ENCODE measurements at places on chromosomes 6 and 20.

GRCh38 chr6:135210632-135211305, 29.7 kb downstream of the MYB start:
- DNase-seq, result no peak

DNA sequence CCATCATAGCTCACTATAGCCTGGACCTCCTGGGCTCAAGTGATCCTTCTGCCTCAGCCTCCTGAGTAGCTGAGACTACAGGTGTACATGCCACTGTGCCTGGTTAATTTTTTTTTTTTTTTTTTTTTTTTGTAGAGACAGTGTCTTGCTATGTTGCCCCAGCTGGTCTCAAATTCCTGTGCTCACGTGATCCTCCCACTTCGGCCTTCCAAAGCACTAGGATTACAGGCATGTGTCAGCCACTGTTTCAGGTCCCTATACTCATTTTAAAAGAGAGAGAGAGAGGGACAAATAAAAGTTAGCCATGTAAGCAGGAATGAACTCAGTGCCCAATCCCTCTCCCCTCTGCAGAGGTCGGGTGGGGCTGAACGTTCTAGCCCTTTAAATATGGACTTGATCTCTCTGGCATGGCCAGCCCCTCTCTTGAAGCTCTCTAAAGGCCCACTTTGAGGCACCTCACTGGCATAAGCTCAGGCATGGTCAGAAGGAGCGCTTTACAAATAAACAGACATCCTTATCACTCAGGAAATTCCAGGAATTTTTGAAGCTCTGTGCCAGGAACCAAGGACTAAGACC, 9.0 kb upstream of the SERPINB1 start:
- DNase-seq, result peak; percentile 25

DNA sequence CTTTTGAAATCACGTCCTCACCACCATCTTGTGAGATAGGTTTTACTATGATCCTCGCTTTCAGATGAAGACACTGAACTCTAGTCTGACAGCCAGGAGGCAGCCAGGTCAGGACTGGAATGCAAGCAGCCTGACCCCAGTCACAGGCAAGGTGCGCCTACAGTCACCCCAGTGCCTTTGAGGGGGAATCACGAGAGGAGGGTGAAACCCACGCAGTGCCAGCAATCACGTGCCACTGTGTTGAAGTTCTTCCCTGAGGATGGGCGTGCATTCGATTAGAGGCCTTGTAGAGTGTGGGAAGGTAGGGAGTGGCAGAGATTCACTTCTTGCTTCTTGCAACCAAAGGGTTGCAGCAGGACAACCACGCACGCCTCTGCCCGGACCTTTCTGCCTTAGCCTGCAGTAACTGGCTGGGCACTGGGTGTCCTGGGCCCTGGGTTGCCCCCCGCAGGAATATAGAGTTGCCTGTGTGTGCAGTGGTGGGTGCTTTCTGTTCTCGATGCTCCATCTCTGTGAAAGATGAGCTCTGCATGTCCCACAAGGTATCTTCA, 33.7 kb upstream of the IRF4 start:
- DNase-seq, result no peak

GRCh38 chr6:98824162-98824901, 10.0 kb upstream of the POU3F2 start:
- DNase-seq, result no peak

GRCh38 chr20:48153523-48153922, 368.2 kb upstream of the SULF2 start:
- DNase-seq, result no peak

- no peak for DNase-seq
Observed at GRCh38 chr6:31525932-31526591, 2.7 kb upstream of the MCCD1 start.

GRCh38 chr6:24666097-24666640, 530 bp downstream of the TDP2 start:
- DNase-seq, result no peak

- no peak for DNase-seq
Observed at GRCh38 chr20:40925829-40926510, 102.7 kb upstream of the TOP1 start.

DNA sequence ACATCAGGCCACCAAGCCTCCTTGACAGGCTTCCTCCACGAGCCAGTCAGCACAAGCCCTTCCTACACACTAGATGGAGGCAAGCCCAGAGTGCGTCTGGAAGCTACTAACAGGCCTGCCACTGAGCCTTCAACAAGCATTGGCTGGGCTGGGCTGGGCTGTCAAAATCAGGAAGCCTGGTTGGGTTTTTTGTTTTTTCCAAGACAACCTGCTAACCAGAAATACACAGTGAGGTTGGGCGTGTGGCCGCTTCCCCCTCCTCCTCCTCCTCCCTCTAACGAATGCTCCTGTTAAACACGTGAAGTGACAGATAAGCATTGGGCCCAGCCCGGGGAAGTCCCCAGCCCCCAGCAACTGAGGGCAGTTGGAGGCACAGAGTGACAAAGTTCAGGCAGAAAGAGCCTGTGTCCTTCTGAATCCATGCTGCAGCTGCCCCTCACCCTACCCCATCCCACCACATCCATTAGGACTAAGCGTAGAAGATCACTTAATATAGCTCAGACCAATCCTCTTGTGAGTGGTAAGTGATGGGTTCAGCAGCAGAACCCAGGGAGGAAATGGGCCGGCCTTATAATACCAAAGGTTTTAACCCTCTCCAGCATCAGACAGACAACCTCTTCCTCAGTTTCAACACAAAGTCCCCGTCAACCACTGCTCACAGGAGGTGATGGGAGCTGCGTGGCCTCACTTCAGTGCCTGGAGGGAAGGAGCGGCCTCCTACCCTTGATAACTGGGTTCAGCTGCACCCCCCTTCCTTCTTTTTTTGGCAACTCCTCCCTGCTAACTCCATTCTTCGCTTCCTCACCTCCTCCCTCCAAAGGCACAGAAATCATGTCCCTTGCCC, 1.1 kb downstream of the NFATC2 start:
- no peak for DNase-seq

DNA sequence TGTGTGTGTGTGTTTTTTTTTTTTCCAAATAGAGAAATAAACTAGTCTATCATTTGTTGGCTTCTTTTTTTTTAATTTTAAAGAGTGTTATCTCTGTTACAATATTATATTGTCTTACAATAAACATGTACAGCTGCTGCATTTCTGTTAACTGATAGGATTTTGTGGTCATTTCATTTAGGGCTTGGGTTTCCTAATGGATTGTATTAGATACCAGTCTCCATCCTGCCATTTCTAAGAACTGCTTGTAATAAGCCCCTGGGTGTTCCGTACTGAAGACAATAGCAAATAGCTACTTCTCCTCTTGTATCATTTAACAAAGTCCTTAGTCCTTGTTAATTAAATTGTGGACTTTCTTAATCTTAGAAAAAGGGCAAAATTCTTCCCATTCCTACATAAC, 45.7 kb downstream of the SOBP start:
- DNase-seq, result no peak

GRCh38 chr6:140537211-140537610, 1162.8 kb upstream of the CITED2 start:
- DNase-seq, result no peak

GRCh38 chr6:138815797-138816528, 20.1 kb downstream of the ECT2L start:
- DNase-seq, result peak; percentile 65

- no peak for DNase-seq
Observed at GRCh38 chr6:39760226-39760952, 31.8 kb upstream of the DAAM2 start.

- DNase-seq, result no peak
Observed at GRCh38 chr6:56540232-56541029, 102.3 kb downstream of the DST start.

DNA sequence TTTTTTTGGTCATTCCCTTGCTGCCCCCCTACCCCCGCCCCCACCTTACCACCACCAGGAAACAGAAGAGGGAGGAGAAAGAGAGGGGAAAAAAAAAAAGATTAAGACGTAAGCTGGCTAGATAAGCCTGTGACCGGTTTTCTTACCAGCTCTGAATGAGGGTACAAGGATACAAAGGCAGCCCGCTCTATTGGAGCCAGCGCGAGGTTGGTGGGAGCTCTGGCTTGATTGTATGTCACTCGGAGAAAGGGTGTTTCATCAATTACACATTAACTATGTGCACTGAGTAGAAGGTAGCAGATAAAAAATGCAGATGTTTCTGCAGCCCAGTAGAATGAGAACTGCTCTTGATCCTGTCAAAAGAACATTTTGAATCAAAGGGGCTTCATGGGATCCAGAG, 28.6 kb upstream of the OLIG3 start:
- DNase-seq, result no peak

- no peak for DNase-seq
Observed at GRCh38 chr20:61886721-61887595, 178.7 kb downstream of the TAF4 start.

- DNase-seq, result peak; percentile 11
Observed at GRCh38 chr20:208942-209566, 18.0 kb upstream of the DEFB129 start.

- no peak for DNase-seq
Observed at GRCh38 chr6:74368746-74369145, 672.7 kb downstream of the CD109 start.

DNA sequence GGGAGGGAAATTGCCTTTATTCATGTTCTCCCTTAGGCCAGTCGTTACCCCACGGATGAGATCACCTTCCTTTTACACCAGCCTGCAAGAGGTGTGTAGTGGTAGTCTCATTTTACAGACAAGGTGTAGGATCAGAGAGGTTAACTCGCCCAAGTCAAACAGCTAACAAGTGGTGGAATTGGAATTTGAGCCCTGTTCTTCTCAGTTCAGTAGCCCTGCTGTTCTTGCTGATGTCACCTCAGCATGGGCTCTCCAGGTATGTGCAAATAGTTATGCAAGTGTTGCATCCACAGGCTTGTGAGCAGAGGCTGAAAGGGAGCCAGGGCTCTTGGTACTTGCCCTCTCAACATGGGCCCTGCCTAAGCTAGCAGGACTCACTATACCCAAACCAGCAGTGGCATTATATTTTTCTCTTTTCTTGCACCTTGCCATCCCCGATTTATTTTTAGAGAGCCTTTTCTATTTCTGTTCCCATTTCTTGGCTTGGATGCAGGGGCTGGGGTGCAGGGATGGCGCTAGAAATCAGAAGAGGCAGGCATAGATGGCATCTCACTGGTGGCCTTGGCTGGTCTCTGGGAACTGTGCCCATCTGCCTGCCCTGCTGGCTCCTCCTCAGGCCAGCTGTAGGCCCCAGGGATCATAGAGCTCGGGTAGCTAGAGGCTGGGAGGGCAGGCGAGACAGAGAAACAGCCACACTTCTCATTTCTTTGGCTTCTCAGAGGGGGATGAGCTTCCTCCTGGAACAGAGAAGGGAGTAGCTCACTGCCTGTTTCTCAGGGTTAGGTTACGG, 18.2 kb downstream of the PPARD start:
- no peak for DNase-seq

- DNase-seq, result no peak
Observed at GRCh38 chr20:21501184-21501583, 12.7 kb downstream of the NKX2-2 start.

DNA sequence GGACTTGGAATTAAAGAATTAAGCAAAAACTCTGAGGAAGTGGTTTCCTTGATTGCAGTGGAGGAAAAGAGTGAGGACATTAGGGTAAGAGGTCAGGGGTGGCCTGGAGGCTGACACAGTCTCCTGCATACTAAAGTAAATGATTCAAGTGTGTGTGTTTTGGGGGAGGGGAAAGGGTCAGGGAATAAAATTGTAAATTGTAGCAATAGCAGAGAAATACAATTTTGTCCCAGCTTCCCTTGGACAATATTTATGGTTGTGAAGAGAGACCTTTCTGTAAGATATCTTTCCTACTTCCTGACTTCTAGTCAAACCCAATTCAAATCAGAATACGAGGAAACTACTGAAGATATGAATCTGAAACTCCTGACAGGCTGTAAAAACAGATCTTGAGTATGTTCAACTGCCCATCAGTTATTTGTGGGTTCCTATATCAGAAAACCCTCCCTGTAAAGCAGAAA, 143.4 kb upstream of the HMGN3 start:
- no peak for DNase-seq

- DNase-seq, result no peak
Observed at GRCh38 chr20:18066421-18067333, 9.0 kb upstream of the OVOL2 start.

DNA sequence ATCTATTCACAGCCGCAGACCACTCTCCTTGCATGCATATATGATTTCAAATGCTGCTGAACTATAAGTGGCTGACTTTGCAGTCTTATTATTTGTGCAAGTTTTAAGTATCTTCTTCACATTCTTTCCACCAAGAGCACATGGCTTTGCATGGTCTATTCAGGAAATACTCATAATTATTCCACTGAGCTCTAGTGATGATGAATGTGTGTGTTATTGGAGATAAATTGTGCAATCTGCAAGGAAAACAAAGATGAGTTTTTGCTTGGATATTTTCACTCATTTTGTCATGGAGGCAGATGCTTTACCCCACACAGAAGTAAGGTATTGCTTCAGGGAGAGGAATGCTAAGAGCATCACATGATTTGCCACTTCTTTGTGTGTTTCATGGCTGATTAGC, 764.6 kb downstream of the TBC1D32 start:
- no peak for DNase-seq

- no peak for DNase-seq
Observed at GRCh38 chr6:33749401-33749800, 2.7 kb upstream of the IP6K3 start.

DNA sequence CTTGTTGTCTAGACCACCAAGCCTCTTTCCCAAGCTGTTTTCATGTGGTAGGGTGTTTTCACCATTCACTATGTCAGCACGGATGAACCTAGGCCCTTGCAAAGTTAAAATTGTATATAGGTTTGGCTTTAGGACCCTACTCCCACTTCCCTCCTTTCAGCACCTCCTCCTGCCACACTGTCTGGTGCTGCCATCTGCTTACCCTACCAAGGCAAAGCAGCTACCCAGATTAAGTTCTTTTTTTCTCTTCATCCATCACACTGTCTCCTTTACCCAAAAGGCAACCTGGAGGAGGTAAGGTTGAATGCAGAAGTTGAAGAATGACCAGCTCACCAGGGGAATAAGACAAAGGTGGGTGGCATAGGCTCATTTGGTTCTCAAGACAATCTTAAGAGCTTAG, 184.0 kb downstream of the CDC5L start:
- no peak for DNase-seq

DNA sequence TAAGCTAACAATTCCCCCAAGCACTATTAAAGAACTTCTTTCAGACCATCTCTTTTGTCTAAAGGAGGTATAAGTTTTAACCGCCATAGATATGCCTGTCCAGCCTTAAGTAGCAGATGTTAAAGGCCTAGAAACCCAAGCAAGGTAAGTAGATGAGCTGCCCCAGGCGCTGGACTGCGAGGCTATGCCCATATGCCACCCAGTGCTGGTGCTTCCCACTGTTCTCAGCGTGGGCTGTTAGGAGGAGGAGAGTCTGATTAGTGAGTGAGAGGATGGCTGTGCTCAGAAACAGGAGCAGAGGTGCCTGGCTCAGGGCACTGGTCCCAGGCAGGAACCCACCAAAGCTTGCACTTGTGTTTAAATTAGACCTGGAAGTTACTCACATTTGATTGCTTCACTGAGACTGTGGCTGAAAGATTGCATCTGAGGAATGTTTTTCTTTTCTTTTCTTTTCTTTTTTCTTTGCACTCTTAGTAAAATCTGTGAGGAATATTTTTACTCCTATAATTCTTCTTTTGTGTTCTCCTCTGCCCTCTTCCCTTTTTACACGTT, 32.2 kb downstream of the PRPH2 start:
- DNase-seq, result no peak

GRCh38 chr6:114158411-114158810, 184.4 kb downstream of the HS3ST5 start:
- DNase-seq, result no peak

- DNase-seq, result no peak
Observed at GRCh38 chr6:44831002-44831610, 443.6 kb downstream of the CDC5L start.

- DNase-seq, result peak; percentile 40
Observed at GRCh38 chr6:34462551-34462971, 3.3 kb upstream of the PACSIN1 start.
